Bone marrow (tissue), 2 donors: ENCODE measurements at places on chromosomes 1 and 21.
A peak's percentile ranks its signal among the peaks of the same experiment; 100 is the strongest.

DNA sequence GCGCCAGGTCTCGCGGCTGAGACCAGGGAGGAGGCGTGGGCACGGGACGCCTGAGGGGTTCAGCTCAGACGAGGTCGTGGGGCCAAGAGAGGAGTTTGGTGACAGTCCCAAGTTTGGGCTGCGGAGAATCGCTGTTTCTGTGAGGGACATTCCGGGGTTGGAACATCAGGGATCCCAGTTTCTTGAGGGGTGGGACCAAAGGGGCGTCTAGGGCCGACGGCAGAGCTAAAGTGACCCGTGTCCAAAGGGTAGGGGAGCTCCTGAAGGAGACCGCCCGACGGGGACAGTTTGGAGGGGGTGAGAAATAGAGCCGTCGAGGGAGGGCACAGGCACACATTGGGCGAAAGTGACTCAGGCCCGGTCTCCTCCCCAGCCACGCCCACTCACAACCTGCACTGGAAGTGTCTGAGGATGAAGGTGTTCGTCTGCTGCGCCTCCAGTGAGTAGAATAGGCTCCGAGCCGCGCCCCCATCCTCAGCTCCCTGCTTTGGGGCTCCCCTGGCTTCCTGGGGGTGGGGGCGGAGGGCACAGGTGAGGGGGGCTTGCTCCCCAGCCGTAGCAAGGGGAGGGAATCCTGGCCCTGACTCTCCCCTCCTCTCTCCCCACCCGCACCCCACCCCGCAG, 7.0 kb downstream of the EFNA3 start:
- peak; percentile 57 for DNase-seq

DNA sequence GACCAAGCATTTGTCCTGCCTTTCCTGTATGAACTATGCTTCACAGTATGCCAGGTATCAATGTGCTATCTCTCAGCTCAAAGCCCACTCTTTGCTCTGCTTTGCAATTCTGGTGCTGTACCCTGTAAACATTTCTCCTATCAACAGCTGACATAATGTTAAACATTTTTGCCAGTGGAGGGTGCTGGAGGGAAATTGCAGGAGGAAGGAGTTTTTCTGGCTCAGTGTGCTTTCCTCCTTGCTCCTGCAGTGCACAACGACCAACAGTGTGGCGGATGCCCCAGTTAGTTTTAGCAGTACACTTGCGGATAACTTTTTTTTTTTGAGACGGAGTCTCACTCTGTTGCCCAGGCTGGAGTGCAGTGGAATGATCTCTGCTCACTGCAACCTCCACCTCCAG, 67.1 kb upstream of the PTGFRN start:
- DNase-seq, result no peak

DNA sequence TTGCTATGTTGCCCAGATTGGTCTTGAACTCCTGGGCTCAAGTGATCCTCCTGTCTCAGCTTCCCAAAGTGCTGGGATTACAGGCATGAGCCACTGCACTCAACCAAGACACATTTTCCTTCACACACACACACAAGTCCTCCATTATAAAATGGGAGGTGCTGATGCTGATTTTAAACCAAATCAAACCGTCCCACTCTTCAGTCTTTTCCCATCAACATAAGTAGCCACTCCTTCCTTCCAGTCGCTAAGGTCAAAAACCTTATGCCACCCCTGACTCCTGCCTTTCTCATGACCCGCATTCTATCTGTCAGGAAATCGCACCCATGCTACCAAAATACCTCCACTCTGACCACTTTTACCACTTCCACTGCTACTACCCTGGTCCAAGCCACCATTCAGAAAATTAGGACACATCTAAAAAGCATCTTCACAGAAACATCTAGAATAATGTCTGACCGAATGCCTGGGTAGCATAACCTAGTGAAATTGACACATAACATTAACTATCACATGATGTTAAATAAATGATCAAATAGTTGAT, 28.0 kb upstream of the IFNGR2 start:
- DNase-seq, result no peak

- no peak for DNase-seq
Measured at GRCh38 chr1:162383091-162383490, 1.6 kb downstream of the C1orf226 start.

DNA sequence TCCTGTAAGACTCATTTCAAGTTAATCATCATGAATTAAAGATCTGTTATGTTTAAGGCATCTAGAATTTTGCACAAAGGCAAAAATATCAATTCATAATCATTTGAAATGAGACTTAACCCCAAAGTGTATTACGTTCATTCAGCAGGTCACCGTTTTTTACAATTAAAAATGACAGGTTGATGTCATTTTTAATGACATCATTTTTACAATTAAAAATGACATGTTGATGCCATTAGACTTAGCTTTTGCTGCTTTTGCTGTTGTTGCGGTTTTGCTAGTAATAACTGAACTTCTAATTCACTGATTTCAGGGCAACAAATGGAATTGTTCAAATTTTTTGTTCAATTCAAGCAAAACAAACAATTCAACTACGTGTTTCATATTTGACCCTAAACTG, 17.0 kb downstream of the PRMT6 start:
- no peak for DNase-seq

DNA sequence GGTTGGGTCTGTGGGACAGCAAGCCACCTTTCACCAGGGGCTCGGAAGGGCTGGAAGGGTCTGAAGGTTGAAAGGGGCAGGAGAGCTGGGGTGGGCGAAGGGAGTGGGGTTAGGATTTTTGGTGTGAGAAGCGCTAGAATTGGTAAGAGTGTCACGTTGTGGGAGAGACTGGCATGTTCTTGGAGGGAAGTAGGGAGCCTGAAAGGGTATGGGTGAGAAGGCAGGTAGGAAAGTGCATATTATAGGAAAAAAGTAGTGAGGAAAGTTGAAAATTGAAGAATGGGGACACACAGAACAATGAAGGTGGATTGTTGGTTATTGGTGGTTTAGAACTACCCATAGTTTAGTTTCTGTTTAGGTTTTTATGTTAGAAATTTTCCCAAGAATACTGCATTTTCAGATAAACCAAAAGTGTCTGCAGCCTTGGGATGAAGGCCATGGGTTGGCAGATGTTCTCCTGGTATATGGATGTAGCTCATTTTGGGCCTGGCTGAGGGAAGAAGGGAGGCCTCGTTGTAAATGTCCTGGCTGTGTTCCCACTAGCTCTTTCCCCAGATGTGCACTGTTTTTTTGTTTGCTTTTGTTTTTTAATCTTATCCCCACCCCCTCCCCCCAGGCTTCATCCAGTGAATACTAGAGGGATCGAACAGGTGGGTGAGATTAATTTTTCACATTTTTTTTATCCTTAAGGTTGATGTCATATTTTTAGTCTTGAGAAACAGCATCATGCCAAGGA, 1.2 kb downstream of the LRRC42 start:
- no peak for DNase-seq

- DNase-seq, result no peak
Measured at GRCh38 chr1:218284377-218284916, 646 bp upstream of the RRP15 start.

DNA sequence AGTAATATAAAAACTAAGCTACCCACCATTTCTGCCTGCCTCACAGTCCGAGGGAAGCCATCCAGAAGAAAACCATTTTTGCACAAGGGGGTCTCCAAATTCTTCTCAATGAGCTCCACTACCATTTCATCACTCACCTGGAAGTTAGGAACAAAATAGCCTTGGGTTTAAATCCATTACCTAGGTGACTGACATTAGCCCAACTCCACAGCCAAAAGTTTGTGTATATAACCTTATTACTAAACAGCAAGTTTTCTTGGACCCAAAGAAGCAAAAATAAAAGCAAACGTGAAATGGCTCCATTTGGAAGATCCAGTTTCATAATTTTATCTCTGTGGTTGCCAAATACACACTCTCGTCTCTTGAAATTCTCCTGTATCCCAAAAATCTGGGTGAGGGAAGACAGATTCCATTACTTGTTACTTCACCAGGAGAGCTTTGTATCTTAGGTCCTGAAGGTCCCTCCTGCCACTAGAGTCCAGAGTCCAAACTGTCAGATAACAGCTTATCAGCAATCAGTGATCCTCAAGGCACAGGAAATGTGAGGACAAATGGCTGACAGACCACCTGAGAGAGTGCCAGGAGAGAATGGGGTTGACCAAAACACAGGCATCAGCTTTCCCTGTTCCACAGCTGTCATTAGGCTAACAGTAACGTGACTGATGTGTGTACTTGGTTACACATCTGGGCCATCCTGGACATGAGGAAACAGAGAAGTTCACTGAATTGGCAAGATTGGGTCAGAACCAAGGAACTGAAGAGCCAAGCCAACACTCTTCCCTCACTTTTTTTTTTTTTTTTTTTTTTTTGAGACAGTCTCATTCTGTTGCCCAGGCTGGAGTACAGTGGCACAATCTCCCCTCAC, 14.9 kb downstream of the AK2 start:
- DNase-seq, result no peak
